ENCODE measurements at places on chromosomes 2 and 18.

DNA sequence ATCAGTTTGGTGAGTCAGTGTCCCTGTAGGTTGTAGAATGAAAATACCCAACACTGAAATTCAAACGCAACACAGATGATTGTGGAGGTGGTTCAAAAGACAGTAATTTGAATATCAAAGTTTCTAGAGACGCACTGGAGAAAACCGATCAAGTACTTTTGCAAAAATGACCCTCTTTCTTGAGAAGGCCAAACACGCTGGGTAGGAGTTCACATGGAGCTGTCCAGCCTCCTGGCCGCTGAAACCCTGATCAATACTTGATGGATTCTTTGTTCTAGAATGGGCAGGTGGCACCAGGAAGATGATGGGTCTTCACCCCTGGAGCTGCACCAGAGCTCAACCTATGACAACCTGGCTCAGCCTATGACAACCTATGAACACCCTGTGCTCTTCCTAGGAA lies 39.7 kb upstream of the UBE2F start:
- DNase-seq: no peak

DNA sequence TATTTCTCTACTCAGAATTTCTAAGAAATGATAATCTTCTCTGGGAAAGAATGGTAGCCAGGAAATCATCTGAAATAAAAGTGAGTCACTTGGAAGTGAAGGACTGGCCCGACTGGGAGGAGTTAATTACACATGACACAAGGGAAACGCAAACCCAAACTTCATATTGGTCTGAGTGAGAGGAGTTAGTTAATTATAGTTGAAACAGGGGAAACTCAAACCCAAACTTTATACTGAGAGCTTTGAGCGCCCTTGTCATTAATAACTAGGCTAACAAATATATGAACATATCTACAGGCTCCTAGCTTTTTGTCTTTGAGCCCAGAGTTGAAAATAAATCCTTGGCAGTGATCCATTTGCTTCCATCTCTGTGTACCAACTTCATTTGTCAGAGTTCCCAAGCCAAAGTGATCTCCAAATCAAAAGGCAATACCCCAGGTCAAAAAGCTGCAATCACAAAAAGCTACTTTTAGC lies 187.8 kb upstream of the COL3A1 start:
- no peak for DNase-seq

DNA sequence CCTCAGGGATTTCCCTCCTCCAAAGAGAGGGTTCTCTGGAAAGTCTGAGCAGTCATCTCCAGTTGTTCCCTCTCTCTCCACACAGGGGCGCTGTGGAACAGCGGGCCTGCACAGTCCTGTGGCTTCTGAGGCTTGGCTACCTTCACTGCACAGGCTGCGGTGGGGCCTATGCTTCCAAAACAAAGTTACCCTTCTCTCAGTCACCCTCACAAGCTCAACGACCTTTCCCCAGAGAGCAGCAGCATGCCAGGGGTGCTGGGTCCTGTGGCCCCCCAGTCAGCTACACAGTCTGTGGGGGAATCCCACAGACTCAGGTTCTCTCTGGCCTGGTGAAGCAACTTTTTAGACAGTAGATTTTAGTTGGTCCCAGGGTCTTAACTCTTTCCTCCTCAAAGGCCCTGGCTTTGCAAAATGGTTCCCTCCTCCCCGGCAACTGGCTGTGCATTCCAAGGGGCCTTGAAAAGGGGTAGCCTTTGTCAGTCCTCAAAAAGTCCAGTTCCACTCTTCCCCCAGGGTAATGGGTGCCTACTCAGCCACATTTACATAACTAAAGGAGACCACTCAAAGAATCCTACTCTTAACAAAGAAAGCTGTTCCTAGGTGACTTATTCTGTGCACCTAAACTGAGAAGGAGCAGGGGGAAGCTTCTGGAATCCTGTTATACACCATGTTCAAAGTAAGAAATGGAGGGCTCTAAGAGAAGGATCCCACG lies 14.9 kb downstream of the B3GNT7 start:
- DNase-seq: no peak

DNA sequence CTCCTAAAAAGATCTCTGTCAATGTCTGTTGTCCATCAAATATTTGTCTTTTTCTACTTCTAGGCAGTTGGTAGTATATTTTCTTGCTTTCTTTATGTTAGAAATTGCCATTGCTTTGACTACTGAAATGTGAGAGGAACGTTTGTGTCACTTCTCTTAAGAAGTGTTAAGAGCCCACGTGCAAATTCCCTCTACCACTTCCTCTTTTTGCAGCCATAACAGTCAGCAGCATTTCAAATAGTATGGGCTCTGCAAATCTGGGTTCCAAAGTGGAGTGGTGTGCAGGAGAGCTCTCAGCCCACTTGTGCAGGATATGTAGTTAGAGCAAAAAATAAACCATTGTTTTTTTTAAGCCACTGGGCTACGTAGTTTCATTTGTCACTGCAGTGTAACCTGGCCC lies 314.0 kb downstream of the MEIS1 start:
- no peak for DNase-seq

DNA sequence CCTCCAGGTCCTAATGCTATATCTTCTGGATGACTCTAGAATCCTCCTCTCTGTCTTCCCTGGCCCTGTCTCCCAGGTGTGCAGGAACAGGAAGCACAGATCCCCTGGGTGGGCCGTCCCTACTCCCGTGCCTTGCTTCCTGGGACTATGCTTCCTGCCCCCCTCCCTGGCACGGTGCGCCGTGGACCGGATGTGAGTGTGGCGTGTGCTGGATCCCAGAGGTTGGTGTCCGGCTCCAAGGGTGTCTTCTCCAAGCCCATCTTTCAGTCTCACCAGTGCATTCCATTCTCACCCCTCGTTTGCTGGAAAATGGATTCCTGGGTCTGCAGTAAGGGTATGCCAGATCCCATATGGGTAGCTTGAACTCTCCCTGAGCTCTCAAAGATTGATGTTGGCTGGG lies 144.4 kb upstream of the TWIST2 start:
- no peak for DNase-seq

DNA sequence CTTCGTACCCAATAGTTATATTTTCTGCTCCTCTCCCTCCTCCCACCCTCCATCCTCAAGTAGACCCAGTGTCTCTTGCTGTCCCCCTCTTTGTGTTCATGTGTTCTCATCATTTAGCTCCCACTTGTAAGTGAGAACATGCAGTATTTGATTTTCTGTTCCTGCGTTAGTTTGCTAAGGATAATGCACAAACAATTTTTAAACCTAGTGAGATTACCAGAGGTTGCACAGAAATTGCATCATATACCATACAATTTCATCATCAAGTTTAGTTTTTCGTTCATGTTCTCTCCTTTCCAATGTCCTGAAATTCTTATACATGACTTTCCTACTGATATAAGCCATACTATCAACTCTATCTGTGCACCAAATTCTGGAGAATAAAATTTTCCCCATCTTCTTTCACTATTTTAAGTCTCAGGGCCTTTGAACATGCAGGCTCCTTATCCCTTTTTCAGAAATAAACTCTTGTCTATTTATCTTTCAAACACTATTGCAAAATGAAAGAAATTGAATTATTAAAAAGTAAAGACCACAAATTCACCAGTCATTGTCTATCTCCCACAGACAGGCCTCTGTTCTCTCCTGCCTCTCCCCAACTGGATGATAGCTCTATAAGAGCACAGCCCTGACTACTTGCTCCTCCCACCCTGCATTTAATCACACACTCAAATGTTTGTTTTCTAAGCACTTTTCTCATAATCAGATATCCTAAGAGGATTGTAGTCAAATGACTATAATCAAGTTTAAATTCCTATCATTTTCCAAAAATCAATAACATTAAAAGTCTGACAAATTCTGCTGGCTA lies 27.2 kb upstream of the B4GALT6 start:
- no peak for DNase-seq

- DNase-seq: no peak
Measured at GRCh38 chr2:157321466-157321865, 4.2 kb downstream of the ERMN start.

- no peak for DNase-seq
Measured at GRCh38 chr18:29259838-29260237, 1082.9 kb upstream of the CDH2 start.

DNA sequence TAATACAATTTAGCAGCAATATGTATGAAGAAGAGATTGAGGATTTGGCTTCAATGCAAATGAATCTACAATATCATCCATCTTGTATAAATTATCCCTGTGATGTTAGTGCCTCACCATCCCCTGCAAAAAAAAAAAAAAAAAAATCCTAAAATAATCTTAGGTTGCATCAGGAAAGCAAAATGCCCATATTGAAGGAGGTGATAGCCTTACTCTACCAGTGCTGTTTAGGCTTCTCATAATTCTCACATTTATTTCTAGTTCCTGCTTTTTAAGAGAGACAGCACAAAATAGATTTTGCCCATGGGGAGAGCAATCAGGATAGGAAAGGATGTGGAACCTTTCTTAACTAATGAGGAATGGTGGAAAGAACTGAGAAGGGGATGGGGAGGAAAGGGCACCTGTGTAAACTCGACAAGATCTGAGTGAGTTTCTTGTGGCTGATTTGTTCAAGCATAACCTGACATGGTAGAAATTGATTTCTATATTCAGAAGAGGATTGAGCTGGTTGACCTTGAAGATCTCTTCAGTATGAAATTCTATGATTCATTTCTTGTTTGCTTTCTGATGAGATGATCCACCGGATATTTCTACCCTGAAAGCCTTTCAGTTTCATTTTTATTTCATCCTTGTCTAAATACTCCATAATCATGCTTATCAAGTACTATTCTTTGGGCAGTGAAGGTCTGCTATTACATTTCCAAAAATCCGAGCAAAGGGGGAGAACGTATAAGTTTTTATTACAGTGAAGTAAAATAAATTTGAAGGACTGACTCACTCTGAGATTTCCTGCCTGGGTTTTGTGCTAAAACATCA lies 391.2 kb downstream of the PTPRM start:
- no peak for DNase-seq

DNA sequence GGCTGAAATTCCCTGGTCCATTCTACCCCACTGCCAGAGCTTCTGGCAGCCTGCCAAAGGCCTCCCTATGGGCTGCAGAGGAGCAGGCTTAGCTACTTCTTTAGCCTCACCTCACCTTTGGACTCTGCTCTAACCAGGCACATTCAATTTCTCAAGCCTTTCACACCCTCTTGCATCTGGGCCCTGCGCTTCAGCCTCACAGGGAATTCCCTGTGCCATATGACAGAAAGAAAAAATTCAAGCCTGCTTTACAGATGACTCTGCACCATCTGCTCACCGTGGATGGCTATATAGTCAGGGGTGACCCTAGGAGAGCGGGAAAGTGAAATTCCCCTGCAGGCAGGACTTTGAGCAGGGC lies 62.5 kb downstream of the REEP1 start:
- no peak for DNase-seq

DNA sequence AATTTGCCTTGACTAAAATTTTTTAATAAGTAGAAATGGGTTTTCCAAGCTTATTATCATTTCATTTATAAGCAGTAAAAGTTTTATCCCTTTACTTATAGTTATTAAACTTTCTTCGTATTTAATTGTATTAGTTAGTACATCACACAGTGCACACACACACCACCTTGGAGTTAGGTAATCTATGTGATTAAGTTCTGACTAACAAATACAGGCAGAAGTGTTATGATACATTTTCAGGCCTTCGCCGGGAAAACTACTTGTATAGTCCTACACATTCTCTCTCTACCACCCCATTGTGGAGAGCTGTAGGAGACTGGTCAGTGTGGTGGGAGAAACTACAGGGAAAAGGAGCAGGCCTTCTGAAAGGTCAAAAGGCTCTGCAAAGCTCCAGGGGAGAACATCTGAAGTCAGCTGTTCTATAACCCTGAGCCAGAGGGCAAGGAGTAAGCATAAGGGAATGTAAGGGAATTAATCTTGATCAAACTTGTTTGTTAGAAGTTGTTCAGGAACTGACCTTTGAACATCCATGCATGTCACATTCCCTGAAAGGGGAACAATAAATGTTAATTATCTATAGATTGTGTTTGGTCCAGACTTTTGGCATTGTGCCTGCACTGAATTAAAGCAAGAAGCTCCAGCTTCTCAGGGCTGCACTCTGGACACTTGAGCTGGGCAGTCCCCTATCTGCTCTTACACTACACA lies 231.7 kb downstream of the FSIP2 start:
- DNase-seq: no peak

- DNase-seq: no peak
Measured at GRCh38 chr2:40394597-40394996, 57.3 kb downstream of the SLC8A1 start.

DNA sequence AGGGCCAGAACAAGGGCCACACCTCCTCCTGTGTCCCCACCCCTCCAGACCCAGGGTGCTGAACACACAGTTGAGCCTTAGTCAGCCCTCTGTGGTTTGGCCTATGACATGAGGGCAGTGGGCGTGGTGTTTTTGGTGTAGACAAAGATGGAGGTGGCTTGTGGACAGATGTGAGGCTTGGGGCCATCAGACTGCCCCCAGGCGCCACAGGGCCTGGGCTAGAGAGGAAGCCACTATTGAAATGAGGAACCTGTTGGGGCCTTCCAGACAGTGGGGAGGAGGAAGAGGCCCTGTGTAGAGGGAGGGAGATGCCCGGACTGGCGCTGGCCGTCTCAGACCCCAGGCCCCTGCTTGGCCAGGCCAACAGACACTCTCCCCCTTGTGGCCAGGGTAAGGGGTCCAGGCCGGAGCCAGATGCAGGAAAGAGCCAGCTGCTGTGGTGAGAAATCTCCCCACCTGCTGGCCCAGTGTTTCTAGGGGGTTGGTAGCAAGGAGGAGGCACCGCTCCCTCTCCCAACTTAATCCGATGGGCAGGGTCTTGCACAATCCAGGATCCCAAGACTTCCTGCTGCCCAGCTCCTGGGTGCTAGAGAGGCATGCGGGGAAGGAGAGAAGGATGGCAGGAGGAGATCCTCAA lies 53.8 kb downstream of the SMAD7 start:
- DNase-seq: no peak

DNA sequence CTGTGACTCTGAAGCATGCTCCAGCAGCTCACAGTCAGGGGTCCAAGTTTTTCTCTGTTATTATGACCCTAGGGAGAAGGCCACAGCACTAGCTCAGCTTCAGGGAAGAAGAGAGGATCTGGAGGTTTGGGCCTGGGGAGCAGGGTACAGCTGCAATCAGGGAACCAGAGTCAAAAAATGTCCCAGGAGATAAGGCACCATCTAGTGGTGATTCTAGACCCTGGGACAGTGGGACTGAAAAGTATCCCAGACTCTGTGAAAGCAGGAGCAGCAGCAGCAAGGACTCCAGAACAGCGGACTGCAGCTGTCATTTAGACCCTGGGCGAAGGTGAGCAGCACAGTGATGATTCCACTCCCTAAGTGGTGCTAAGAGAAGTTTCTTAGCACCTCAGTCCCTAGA lies 278.4 kb upstream of the DDX18 start:
- no peak for DNase-seq

DNA sequence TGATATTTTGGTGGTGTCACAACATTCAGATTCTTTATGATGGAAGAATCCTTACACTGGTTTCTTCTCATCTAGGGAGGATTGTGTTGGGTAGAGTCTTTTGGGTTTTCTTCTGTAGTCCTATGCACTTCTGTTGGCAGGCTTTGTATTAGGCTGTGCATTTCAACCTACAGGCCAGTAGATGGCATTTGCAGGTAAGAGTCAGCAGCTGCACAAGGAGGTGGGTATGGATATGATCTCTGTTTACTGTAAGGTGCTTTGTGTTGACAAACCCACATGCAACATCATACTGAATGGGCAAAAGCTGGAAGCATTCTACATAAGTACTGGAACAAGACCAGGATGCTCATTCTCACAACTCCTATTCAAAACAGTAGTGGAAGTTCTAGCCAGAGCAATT lies 656.8 kb downstream of the METTL4 start:
- DNase-seq: no peak

- no peak for DNase-seq
Measured at GRCh38 chr18:8359481-8359880, 249.8 kb upstream of the RAB12 start.
